ENCODE measurements at places on chromosomes 7 and 10.
A peak's percentile ranks its signal among the peaks of the same experiment; 100 is the strongest.

DNA sequence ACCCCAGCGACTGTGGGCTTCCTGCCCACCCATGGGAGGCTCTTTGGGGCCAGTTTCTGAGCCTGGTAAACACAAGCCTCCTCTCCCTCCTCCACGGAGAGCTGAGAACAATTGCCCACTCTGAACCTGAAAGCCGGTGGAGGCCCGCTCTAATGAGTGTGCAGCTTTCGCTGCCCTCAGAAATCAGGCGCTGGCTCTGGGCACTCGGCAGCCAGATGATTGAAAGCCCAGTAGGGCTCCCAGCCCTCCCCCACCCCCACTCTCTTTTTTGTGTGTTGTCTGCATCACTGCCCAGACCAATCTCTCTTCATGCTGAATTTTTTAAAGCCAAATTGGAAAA lies 438.9 kb downstream of the RPS24 start:
- no peak for DNase-seq

DNA sequence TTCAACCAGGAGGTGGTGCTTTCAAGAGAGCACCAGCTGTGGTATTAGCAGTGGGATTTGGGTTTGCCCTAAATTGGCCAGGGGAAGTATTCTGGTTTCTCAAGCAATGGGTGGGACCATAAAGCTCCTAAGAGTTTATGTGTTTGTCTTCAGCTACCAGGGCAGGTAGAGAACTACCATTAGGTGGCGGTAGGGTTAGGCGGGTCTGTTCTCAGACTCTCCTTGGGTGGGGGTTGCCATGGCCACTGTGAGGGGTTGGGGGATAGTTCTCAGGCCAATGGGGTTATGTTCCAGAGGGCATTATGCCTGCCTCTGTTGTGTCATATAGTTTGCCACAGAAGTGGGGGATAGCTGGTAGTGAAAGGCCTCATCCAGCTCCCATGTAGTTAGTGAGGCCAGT lies 47.7 kb upstream of the BICC1 start:
- DNase-seq: no peak

DNA sequence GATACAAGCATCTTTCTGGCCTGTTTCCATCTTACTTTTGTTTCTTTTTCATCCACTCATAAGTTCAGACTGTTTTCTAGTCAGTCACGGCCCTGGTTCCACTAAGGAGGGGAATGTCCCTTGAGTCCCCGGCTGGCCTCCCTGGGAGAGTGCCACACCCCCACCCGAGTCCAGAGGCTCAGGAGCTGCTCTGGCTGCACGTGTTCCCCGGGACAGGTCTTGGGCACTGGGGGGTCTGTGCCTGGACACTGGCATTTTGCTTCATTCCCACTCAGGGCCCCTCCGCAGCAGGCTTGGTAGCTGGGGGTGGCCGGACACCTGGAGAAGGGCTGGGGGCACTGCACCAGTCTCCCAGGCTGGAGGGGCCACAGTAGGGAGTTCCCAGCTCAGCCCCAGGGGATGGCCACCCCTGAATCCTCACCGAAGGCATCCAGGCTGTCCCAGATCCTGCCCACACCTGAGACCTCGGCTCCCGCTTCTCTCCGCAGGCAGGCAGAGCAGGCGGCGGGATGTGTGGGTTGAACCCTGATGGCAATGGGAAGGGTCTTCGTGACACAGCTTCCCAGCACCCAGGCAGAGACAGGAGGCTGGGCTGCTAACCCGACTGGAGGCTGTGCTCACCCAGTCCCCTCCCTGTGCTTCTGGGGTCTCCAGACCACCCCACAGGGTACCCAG lies 92.3 kb downstream of the BMS1 start:
- no peak for DNase-seq

- DNase-seq: no peak
These were observed 134.1 kb downstream of the ADCYAP1R1 start for GRCh38 chr7:31186202-31186601.

DNA sequence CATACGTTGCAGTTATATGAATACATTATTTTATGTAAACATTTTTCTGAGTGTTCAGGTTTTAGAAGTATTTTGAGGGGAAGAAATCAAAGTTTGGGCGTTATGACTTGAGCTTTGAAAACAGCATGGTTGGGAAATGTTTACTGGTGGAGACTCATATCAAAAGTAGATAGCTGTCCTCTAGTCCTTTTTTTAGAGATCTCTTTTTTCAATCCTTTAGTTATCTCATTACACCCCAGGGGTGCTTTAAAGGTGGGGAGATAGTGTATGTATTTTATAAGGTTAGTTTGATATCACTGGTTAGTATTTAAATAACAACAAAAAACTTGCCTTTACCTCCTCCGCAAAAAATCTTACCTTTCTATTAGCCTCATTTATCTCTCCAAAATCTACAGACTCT lies 2.3 kb downstream of the DMTF1 start:
- no peak for DNase-seq

DNA sequence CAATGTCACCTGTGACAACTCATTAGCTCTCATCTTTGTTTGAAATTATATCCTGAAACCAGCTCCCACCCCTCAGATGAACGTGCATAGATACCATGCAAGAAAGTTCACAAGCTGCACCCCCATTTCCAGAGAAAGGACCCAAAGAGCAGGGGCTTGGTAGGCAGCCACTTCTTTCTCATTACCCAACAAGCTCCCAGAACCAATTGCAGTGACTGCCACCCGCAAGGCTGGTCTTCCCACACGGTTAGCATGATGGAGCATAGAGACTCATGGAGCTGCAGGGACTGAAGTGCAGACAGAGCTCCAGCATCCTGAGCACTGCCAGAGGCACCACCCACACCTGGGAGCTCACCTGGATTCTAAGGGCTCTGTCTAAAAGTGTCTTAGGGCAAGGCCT lies 28.5 kb downstream of the FRMPD2 start:
- DNase-seq: no peak

DNA sequence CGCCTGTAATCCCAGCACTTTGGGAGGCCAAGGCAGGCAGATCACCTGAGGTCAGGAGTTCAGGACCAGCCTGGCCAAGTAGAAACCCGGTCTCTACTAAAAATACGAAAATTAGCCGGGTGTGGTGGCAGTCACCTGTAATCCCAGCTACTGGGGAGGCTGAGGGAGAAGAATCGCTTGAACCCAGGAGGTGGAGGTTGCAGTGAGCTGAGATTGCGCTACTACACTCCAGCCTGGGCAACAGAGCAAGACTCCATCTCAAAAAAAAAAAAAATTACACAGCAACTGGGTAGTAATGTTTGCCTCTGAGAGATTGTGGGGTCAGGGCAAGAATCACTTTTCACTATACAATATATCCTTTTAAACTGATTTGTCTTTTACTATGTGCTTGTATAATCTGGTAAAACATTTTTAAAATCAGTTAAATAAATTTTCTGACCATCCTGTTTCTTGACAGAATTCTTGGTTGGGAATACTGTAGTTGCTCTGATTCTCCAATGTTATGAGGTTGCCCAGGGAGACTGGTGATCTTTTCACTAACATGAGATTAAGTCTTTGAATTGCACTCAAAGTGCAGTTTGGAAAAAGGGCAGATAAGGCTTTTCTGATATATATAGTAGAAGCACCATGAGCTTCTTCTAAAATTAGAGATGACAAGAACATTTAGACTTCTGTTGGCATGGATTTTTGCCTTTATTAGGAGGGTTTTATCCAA lies 1.5 kb downstream of the ENTPD7 start:
- DNase-seq: no peak

GRCh38 chr7:23205909-23206767 lies 24.3 kb downstream of the NUP42 start:
- DNase-seq: no peak

DNA sequence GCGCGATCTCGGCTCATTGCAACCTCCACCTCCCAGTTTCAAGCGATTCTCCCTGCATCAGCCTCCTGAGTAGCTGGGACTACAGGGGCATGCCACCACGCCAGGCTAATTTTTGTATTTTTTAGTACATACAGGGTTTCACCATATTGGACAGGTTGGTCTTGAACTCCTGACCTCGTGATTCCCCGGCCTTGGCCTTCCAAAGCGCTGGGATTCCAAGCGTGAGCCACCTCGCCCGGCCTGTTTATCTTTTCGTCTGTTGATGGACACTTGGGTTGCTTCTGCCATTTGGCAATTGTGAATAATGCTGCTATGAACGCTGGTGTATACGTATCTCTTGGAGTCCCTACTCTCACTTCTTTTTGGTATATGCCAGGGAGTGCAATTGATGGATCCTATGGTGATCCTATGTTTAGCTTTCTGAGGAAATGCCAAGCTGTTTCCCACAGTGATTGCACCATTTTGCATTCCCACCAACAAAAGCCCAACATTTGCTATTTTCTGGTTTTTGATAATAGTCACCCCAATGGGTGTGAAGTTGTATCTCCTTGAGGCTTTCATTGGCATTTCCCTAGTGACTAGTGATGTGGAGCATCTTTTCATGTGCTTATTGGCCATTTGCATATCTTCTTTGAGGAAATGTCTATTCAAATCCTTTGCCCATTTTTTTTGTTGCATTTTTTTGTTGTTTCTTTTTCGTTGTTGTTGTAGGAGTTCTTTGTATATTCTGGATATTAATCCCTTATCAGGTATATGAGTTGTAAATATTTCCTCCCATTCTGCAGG lies 3.5 kb downstream of the ANTXRL start:
- no peak for DNase-seq

GRCh38 chr10:26439406-26440087 lies 1.4 kb downstream of the APBB1IP start:
- peak; percentile 60 for DNase-seq

DNA sequence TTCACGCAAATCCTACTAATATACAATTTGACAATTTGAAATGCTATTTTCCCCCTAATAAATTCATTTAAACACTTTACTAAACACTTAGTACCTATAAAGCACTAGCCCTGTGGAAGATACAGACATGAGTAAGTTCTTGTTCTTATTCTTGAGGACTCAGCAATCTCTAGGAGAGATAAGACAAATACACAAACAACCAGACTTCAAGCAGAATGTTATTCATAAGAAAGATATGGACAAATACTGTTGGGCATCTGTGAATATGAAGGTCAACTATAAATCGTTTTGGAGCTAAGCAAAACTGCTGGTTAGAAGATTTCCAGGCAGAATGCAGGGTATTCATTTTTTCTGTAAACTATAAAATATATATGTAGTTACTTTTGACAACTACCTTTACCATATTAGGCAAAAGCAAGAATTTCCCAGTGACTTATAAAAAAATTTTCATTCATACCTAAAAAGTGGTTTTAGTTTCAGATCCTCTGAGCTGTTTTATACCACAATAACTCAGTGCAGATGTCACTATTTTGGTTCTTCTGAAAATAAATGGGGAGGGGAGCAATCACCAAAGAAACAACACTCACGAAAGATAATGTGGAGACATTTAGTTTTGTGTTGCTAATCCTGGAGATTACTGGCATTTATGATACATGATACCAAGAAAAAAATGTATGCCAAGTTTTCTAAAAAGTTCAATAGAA lies 3.8 kb downstream of the VPS41 start:
- DNase-seq: no peak

- no peak for DNase-seq
These were observed 69.1 kb downstream of the ZMIZ1 start for GRCh38 chr10:79137826-79138225.

DNA sequence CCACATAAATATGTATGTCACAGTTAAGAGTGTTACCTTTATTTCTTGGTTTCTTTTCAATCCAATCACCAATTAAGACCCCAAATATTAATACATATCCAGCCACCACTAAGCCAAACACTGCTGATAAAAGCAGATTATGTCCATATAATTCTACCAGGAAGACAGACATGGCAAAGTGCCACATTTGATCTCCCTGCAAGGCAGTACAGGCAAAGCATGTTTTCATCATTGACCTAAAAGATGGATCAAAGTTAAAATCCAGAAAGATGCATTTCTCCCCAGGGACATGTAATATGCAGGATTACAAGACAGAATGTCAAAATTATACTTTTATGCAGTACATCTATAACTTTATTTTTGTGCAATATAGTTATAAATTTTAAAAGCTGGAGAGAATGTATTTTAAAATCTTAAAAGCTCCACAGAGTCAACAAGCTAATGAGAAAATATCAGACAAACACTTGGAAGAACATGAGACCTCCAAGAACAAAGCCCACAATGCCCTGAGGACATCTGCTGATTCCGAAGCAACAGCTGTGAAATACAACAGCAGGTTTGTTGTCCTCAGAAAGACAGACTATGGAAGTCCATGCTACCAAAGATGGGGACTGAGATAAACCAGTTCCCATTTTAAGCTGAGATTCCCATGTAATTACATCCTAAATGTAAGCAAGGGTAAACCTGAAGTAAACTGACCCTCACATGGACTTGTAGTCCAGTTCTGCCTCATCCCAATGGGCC lies 54.5 kb upstream of the TOMM7 start:
- no peak for DNase-seq

Measured in thymus (tissue), 14 donors.